ENCODE measurements at places on chromosomes 5 and 9.

DNA sequence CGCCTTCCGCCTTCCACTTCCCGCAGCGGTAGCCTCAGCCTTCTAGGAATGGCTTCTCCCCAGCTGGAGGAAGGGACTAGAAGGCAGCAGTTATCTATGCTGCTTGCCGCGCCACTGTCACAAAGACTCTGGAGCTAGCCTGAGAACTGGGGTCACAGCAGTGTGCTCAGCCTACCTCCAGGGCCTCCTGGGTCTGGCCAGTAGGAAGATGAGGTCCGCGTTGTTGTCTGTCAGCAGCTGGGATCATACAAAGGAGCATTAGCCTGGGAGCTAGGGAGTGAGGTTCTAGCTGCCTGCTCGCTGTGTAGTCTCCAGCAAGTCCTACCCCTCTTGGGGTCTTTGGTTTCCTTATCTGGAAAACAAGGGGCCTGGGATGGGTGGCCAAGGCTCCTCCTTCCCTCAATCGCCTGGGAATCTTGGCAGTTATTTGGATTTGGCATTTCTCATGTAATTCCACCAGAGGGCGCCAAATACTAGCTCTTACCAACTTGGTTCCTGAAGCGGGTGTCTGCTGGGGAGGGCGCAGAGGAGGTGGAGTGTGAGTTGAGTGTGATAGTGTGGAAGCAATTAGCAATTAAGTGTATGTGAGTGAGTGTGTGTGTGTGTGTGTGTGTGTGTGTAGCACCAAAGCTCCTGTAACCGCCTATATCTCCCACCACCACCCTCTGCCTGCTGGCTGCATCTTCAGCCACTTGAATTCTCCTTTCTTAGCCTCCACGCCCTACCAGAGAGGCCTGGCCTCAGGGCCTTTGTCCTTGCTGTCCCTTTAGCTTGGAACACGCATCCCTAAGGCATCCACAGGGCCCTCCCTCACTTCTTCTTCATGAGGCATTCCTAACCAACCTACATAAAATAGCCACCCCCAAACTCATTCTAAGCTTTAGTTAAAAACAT lies 97.1 kb downstream of the ENTREP1 start:
- DNase-seq: peak; percentile 79

DNA sequence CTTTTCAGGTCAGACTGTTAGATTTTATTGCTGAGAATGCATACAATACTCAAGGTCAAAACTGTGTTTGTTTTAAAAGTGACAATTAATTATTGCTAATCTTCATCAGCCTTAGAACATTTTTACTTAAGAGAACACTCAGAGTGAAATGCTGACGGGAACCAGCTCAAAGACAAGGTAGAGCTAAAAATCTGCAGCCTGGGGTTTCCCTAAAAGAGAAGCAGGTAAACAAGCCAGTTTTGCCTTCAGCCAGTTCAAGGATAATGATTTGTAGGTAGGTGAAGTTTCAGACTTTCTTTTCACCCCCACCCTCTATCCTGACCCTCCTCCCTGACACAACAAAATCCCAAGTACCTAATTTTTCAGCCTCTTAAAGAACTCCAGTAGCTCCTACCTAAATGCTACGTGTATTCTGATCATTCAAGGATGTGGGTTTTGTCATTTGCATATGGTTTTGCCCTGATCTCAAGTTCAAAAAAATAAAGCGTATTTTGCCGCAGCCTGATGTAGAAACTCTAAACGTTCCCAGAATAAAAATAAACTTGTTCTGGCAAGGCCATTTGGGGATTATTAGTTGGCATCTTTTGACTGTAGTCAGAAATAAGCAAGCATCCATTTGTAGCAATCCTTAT lies 407.2 kb downstream of the EFNA5 start:
- DNase-seq: peak; percentile 11

DNA sequence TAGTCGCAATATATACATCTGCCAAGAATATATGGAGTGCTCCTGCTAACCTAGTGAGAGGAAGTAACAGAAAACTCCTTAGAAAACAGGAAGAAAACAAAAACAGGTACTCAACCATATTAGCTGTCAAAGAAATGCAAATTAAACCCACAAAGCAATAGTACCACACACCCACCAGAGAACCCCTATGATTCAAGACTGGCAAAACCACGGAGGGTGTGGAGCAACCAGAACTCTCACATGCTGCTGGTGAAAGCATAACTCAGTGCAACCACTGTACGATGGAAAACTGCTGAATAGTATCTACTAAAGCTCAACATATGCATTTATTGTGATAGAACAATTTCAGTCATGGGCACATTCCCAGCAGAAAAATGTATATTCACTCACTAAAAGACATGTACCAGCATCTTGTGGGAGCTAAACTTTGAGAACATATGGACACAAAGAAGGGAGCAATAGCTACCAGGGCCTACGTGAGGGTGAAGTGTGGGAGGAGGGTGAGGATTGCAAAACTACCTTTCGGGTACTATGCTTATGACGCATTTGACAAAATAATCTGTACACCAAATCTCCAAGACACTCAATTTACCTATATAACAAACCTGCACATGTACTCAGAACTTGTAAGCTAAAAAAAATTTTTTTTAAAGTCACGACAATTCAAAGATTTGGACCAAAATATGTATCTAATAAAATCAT lies 34.0 kb downstream of the PTPN3 start:
- no peak for DNase-seq

- DNase-seq: no peak
These were observed 36.7 kb upstream of the MAP1B start for GRCh38 chr5:72070529-72070928.

- DNase-seq: no peak
These were observed 21.7 kb downstream of the TTC33 start for GRCh38 chr5:40733879-40734563.
